ENCODE measurements at places on chromosomes 16 and 17.

DNA sequence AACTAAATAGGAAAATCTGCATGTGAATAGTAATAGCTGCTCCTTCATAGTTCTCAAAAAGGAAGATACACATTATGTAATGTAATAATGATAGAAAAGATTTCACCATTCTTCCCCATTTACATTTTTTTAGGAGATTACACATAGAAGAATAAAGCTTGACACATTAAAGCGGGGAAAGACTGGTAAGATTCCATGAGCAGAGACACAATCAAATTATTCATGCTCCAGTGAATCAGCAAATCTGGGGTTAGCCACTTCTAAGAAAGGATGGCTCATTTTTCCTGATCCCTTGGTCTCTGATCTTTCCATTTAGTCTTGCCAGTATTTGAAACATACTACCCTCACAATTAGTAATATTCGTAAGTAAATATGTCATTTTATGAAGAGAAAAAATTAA, 81.9 kb downstream of the CA4 start:
- DNase-seq = no peak

DNA sequence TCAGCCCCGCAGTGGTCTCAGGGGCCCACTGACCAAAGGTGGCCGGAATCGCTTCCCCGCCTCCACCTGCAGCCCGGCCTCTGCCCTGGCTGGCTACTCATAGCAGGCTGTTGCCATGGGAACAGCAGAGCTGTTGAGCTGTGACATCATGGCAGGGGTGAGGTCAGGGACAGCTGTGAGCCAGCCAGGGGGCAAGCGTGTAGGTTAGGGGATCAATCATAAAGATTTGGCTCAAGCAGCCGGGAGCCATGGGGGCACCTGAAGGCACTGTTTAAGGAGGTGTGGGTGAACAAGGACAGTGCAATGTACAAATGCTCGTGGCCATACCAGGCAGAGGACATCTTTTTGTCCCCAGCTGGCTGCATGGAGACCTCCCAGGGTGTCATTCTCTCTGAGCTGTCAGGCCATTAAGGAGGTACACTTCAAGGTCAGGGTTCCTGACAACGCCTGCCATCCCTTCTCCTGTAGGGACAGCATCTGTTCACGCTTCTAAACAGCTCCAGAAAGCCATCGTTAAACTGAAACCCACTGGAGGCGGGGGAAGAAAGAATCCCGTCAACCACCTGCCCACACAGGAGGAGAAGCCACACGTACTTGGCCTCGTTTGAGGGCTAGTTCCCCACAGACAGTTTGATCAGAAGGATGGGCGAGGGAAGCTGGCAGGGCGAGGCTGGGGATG, at the start of gene CEP295NL:
TSS of gene CEP295NL (minus strand) at position 101 of the 679 bp plus-strand sequence. CDS start 1,373 bp downstream, outside the sequence.
- DNase-seq = no peak

DNA sequence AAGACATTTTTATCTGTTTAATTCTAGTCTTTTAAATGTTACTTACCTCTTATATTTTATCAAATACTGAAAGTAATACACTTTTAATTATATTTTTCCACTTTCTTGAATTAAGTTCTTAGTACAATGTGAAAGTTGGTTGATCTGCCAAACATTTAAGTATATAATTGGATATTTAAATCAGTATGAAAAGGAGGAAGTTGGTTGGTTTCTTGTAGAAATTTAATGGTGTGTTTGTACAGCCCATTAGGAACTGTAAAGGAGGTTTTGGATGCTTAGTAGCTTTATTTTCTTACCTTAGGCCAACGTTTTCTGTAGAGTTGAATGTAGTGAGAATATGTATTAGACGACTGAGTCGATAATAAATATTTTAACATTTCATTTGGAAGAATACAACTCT, 5.4 kb downstream of the NFATC3 start:
- no peak for DNase-seq

DNA sequence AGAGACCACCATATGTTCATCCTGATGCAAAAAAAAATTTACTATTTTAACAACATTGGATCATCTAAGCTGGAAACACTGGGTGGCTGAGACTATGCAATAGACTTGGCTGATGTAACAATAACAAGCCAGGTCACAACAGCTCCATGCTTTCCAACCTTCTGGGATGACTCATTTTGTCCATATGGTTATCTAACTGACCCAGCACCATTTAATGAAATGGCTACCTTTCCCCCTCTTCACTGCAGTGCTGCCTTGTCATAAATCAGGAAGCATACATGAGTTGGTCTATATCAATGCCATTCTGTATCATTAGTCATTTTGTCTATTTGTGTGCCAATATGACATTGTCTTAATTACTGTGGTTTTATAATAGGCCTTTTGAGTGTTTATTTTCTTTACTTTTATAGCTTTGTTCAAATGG, 217.6 kb upstream of the KCNJ16 start:
- DNase-seq = no peak

DNA sequence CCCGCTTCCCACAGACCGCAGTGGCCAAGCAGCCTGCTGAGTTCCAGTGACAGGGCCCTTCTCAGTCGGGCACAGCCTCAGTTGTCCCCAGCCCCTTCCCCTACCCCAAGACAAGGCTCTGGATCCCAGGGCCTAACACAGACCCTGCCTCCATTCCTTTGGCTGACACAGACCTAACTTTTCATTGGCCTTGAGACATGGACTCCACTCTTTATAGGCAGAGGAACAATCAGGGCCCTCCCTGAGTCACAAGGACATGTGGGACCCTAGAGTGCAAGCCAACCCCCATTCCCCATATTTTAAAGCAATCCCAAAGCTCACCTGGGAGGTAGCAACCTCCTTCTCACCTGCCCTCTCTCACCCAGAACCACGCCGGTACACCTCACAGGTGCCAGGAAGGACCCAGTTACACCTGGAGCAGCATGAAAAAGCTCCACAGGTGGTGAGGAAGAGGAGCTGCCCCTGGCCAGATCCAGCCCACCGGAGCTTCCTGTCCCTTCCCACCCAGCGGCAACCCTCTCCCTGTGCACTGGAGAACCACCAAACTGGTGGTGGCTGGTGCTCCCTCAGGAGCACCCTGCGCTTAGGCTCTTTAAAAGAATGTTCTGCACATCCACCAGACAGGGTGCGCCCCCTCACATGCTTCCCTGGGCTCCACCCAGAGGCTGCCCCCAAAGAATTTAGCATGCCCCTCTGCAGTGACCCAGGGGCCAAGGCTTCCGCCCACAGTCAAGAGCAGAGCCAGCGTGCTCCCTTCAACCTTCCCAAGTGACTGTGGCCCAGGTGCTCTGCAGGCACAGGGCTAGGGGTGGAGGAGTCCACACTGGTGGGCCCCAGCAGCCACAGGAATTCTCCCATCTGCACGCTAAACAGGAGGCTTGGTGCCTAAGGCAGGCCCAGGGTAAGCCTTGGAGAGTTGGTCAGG, 3.4 kb downstream of the MNT start:
- no peak for DNase-seq

- no peak for DNase-seq
Measured at GRCh38 chr17:19357761-19358160, 4.8 kb downstream of the B9D1 start.

- no peak for DNase-seq
Measured at GRCh38 chr16:159136-159849, 6.5 kb upstream of the HBM start.

DNA sequence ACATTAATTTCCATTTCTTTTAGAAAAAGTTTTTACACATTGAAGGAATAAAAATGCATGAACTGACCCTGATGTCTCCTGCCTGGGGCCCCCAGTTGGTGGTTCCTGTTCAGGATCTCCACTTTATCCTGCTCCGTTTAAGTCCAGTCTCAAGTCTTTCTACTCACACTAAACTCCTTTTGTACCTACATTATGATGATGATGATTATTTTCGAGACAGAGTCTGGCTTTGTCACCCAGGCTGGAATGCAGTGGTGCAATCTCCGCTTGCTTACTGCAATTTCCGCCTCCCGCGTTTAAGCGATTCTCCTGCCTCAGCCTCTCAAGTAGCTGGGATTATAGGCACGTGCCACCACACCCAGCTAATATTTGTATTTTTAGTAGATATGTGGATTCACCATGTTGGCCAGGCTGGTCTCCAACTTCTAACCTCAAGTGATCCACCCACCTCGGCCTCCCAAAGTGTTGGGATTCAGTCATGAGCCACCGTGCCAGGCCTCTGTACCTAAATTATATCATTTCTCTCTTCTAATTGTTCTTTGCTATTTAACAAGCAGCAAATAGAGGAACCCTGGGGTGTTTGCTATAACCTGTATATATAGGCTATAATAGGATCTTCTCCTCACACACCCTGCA, 2.2 kb upstream of the FOXK2 start:
- no peak for DNase-seq

DNA sequence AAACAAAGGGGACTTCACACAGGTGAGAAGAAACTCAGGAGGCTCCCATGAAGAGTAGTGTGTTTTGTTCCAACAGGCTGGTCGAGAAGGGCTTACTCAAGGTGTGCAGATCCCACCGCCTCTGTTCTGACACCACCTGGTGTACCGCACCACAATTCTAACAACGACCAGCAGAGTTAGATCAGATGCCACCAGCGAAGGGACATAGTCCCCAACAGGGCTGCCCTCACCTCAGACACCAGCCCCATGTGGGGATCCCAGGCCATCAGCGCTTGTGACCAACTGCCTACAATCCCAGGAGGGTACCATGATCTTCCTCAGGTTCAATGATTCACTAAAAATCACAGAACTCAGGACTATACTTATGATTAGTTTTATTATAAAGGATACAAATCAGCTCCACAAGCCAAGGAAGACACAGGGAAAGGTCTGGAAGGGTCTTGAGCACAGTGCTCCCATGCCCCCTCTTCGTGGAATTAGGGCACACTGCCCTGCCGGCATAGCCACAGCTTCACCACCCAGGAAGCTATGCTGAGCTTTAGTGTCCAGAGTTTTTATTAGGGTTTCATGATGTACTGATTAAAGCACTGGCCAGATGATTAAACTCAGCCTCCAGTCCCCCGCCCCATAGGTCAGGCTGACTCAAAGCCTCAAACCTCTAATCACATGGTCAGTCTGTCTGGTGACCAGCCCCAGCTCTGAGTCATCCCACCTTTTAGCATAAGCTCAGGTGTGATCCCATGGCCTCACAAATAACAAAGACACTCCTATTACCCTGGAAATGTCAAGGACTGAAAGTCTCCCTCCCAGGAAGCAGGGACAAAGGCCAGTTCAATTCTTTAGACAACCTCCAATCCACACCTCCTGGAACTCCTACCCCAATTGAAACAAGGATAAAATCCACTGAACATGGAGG, 26.0 kb downstream of the TRIM25 start:
- no peak for DNase-seq

GRCh38 chr17:49224198-49224996, 6.2 kb downstream of the PHOSPHO1 start:
- DNase-seq = no peak

DNA sequence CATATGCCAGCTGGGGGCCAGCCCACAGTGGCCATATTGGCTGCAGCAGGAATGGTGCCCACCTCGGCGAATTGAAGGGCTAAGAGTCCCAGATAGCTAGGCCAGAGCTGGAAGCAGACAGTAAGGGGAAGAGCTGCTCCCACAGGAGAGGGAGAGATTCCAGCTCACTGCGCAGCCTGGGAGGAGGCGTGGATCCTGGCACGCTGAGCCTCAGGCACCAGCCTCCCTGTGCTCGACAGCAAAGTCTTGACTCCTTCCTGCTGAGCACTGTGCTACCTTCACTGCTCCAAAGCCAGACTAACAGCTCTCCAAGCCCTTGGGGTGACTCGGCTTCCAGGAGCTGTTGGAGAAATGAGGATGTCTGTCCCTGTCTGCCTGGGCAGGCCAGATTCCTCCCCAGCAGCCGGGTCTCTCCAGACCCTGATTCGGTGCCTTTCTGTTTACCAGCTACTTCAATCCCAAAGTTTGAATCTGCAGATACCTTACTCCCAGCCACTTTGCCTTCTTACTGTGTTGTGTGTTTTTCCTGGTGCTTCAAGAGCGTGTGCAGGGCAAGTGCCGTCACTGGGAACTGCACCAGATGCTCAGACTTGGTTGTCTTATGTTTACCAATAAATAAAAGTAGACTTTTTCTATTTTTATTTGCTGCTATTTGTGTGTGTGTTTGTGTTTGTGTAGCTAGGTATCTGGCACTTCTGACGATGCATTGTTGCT, 9.1 kb downstream of the CBX2 start:
- DNase-seq = no peak

All from stimulated activated CD4-positive, alpha-beta T cell treated with anti-CD3 and anti-CD28 coated beads, Interleukin-2, amount 100 ng/mL, for 48 hours (primary cell).